RPMI8226 (cell line): ENCODE measurements at places on chromosomes 5 and 9.
A peak's percentile ranks its signal among the peaks of the same experiment; 100 is the strongest.

GRCh38 chr5:63686938-63687337 lies 275.3 kb downstream of the HTR1A start:
- peak; percentile 32 for DNase-seq

- DNase-seq: no peak
These were observed 432.6 kb upstream of the SLC30A5 start for GRCh38 chr5:68661237-68661636.

DNA sequence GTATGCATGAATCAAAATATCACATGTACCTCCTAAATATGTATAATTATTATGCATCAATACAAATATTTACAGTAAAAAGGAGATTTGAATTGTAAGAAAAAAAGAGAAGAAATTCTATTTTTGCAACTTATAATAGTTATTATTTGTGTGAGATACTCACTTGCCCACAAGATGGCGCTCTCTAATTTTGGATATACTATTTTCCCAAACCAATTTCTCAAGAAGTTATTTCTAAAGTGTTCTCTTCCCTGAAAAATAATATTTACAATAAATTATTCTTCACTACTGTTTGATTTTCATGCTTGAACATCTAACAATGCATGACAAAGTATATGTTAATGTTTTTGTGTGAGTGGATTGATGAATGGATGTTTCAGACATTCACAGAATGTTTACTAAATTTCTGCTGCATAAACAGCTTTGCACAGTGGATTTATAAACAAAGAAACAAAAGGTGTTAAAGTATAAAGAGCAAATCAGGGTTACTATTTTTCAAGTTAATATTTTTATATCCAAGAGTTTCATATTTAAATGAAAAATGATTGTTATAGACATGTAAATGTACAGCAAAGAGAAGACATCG lies 503.4 kb downstream of the PDE4D start:
- DNase-seq: peak; percentile 50

DNA sequence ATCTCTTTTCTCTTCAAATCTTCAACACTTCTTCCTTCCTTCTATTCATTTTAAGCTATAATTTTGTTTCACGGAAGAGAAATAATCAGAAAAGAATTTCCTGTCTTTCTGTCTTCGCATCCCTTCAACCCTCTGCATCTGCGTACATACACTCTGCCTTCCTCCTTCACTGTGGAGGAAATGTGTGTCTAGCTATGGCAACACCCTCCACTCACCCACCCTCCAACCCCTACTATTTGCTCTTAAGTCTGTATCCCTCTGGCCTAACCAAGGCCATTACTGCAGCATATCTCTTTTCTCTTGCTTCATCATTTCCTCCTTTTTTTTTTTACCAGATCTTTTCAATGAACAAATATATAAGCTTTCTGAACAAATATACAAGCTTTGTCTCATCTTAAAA lies 105.7 kb upstream of the NUDT12 start:
- no peak for DNase-seq

- DNase-seq: no peak
These were observed 43.7 kb upstream of the POMT1 start for GRCh38 chr9:131459056-131459455.
